SW 1271 (cell line): ENCODE measurements at places on chromosomes 12 and 14.

- DNase-seq = no peak
These were observed 153.6 kb upstream of the ARID2 start for GRCh38 chr12:45575823-45576475.

DNA sequence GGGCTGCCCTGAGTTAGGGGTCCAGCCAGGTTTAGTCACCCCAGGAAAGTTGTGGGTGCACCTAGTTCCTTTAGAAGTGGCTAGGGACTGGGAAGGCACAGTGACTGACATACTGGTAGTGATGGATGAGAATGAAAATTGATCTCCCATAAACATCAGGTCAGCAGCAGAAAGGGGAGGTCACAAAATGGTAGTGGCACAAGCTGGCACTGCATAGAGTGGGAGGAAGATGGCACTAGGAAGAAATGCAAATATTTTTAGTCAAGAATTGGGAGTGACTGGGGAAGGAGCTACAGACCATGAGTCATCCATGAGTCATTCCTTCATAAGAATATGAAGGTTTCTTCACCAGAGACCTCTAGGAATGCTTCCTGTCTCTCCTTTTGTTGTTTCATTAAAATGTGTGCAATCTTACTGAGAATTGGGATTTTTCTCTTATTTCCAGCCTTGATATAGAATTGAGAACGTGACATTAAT, 198.3 kb upstream of the AMIGO2 start:
- peak; percentile 95 for DNase-seq

DNA sequence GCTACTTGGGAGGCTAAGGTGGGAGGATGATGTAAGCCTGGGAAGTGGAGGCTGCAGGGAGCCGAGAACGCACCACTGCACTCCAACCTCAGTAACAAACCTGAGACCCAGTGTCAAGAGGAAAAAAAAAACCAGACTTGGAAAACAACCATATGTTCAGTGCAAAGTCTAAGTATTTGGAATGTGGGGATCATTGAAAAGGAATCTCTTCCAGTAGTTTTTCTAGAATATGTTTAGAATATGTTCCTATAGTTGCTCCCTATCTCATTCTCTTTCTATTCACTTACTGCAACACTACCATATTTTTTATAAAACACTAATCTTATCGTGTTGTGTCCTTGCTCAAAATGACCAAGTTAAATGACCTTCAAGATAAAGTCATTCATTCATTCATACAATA, 423.5 kb upstream of the SOX5 start:
- DNase-seq = no peak

GRCh38 chr12:110966081-110966760, 45.8 kb upstream of the MYL2 start:
- DNase-seq = no peak

- no peak for DNase-seq
These were observed 1242.0 kb downstream of the LRFN5 start for GRCh38 chr14:42848652-42849051.

- no peak for DNase-seq
These were observed 39.1 kb downstream of the CORO1C start for GRCh38 chr12:108691998-108692808.

DNA sequence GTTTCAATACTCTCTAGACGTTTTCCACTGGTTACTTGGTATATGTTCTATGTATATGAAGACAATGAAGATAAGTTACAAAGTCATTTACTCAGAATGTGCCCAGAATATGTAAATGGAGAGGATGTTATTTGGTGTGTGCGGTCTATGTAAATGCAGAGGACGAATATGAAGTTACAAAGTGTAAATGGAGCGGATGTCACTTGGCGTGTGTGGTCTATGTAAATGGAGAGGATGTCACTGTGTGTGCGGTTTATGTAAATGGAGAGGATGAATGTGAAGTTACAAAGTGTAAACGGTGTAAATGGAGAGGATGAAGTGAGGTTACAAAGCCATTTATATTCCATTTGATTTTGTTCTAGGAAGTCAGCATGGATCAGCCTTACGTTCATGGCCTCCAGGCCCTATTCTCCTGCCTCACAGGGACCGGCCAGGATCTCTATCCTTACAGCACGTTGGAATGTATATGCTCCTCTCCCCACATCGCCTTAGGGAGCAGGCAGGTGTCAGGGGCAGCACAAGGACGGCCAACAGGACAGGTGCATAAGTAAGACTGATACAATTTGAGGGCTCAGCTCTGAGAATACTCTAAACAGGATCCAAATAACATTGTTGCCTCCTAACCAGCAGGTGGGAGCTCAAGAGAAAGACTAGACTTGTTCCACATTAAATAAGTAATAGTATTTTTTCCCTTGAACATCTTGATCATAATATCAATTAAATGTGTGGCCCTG, 42.4 kb downstream of the GLRX5 start:
- no peak for DNase-seq

- DNase-seq = no peak
These were observed 53.7 kb downstream of the PAWR start for GRCh38 chr12:79637093-79637492.

DNA sequence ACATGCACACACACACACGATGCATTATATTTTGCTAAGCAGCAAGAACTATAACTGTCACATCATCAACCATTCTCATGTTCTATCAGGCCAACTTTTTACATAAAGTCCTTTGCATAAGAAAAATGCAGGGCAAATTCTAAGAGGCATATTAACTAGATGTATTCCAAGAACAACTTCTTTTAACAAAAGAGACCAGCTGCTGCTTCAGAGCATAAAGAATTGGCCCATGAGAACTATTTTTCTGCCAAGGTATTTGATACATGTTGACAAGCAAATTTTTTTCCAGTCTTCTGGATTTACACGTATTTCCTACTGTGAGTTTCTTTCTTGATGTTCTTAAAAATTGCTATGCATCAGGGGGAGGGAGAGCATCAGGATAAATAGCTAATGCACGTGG, 27.2 kb downstream of the GLT8D2 start:
- DNase-seq = no peak

GRCh38 chr14:60165547-60165876, 314 bp upstream of the DHRS7 start:
- no peak for DNase-seq
